ENCODE measurements at places on chromosomes 5 and 9. TPM values are rescaled to one million over a fixed set of nuclear protein-coding genes. Genes with fewer than 3 reads are reported as not detected.

FBP1 gene
- 0.31 TPM for total RNA-seq

DNA sequence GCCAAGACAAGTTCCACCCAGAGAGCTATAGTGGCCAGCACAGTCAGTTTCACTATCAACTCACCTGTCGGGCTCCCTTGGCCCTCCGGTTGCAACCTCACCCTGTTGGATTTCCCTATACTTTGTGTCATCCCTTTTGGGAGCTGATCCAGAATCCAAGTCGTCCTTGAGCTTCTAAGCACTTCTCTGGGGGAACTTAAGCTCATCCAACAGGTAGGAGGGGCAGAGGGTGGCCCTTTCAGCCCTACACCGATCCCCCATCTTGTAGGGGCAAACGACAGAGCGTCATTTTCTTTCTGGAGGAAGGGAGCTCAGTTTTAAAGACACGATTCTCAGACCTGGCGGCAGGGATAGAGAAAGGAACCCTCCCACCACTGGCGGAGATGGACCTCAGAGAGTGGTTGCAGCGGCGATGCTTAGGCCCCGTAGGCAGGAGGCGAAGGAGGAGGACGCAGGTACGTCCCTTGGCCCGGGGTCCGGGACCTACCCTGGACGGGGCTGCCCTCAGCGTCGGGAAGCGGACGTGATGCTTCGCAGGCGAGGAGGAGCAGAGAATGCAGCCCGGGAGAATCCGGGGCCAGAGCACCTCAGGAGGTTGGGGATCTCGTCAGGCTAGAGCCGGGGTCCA is 519 bp downstream of the ZER1 start:
- no peak for DNase-seq

DNA sequence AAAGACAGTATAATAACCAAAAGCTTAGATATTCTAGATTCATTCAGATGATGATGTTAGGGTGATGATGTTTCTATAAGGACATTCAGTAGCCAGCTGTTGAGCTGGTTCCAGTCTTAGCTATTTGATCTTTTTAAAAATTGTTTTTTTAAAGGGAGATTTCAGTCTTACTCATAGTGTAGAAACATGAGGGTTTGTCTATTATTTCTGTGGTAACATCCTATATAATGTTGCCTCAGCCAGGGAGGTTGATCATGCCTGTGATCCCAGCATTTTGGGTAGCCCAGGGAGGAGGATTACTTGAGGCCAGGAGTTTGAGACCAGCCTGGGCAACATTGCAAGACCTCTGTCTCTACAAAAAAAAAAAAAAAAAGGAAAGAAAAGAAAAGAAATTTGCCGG is 167.8 kb downstream of the DOCK2 start:
- DNase-seq: no peak

PCSK1 gene
- 3.9 TPM for total RNA-seq

STPG3 gene
- not detected for total RNA-seq

DNA sequence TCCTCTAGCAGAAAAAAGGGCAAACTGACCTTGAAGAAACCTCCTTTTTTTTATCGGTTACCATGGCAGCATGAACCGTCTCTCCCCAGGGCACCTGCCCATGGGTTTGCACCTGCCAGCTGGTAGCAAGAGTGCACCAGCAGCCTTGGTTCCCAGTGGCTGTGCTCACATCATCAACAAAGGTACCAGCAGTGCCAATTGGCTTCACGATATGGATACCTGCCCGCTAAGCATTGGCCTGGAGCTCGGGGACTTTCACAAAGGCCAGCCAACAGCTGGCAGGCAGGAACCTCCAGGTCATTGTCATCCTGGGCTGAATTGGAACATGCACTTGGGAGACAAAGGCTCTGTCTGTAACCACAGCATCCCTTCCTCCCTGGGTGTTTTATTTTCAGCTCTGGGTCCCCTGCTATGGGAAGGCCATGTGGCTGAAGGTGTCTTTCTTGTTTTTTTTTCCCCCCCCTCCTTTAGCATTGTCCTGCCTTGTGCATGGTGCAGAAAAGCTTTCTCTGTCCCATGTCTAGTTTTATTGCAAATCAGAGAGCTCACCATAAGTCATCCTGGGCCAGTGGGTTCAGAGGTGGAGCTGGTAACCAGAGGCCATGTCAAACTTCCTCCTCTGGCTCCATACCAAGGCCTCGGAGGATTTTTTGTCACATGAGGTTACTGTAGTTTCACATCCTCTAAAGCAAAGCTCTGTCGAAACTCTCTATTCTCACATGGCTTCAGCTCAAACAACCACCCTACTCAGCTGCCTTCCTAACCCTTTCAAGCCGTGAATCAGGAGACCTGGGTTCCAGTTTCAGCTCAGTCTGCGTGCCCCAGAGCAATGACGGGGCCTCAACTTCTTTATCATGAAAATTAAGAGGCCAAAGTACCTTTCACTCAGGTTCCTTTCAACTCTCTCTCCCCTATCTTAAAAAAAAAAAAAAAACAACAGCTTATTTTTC is 145.5 kb upstream of the MAP3K1 start:
- DNase-seq: no peak

GRCh38 chr9:16401701-16402100 is 468.8 kb downstream of the BNC2 start:
- DNase-seq: no peak

DNA sequence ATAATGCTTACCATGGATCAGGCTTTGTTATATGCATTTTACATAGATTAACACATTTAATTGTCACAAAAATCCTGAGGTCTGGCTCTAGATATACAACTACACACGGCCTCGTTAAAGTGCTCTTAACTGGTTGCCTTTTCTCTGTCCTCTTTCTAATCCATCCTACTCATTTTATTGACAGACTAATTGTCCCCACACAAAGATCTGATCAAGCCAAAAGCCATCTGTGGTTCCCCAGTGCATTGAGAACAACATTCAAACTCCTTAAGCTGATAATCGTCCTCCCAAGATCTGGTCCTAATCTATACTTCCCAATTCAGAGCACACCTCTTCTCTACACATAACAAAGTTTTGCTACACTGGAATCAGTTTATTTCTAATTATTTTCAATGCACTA is 23.9 kb upstream of the PPP2R2B start:
- DNase-seq: peak; percentile 16

GRCh38 chr9:84953797-84954705 is 284.5 kb downstream of the NTRK2 start:
- peak; percentile 86 for DNase-seq

ZNF366 gene
- not detected for total RNA-seq

GRCh38 chr9:120366644-120367019 is 213.3 kb downstream of the CDK5RAP2 start:
- DNase-seq: peak; percentile 52

DNA sequence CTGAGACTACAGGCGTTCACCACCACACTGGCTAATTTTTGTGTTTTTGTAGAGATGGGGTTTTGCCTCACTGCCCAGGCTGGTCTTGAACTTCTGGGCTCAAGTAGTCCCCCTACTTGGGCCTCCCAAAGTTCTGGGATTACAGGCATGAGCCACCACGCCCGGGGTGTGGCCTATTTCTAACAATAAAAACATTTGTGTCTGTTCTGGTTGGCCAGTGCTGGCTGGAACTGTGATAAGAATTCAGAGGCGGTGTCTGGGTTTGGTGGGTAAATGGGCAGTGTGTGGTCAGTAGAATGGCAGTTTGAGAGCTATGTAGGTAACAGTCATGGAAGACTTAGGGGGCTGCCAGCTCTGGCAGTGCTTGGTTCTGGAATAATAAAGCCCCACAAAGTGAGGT is 46.9 kb upstream of the SYNPO start:
- no peak for DNase-seq

DNA sequence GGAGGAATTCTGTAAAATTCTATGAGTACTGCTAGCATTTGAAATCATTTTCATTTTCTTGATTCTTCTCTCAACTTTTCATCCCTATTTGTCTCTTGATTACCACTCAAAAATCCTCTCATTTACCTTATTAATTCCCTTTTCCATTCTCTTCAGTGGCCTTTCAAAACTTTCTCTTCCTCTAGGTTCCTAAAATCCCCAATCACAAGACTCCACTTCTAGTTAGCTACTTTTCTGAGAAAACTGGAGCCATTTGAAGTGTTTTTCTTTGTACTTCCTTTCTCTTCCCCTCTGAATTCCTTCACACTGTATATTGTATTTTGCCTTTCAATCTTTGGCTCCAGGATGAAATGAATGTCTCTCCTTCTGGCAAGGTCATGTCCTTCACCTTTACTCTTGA is 61.3 kb upstream of the NR4A3 start:
- no peak for DNase-seq

- DNase-seq: no peak
Measured at GRCh38 chr9:130728721-130729120, 35.1 kb downstream of the EXOSC2 start.

- no peak for DNase-seq
Measured at GRCh38 chr9:136700304-136700703, 12.1 kb upstream of the DIPK1B start.

DNA sequence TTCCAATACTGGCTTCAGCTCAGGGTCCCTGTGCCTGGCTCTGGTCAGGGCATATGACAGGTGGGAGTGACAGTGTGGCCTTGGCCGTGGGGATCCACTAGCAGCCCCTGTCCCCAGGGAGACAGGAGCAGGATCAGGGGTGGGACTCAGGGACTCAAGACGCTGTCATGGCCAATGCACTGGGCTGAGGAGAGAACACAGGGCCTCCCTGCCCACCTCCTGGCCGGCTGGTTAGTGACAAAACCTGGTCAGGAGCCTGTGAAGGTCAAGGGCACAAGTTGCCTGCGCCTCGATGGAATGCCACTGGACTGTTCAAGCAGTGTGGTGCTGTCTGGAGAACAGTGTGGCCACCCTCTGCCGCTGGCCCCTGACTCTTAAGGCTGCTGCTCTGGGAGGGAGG is 86.8 kb downstream of the OLFM1 start:
- no peak for DNase-seq

DIPK1B gene
- 52.8 TPM for total RNA-seq

- peak; percentile 65 for DNase-seq
Measured at GRCh38 chr5:122775550-122776542, 966 bp downstream of the SNX2 start.

DNA sequence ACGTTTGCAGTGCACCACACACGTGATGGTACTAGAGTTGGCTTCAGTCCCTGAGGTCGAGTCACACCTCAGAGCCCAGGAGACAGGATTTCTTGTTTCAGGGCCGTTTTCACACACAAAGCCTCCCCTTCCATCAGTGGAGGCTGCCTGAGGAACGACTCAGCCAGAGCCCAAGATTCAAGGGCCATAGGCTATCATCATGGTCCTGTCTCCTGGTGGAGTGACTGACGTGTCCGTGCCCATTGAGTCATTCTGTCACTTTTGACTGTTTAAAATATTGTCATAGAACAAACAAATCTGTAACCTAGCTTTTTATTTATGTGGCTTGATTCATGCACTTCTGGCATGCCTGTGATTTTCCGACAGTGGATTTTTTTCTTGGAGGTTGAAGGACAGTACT is 28.3 kb downstream of the CAMK2A start:
- no peak for DNase-seq

Measured in neural progenitor cell (in vitro differentiated cells).